ENCODE measurements at places on chromosomes 11 and 22.

GRCh38 chr11:60926500-60926899 lies 2.2 kb downstream of the TMEM132A start:
- DNase-seq: no peak

DNA sequence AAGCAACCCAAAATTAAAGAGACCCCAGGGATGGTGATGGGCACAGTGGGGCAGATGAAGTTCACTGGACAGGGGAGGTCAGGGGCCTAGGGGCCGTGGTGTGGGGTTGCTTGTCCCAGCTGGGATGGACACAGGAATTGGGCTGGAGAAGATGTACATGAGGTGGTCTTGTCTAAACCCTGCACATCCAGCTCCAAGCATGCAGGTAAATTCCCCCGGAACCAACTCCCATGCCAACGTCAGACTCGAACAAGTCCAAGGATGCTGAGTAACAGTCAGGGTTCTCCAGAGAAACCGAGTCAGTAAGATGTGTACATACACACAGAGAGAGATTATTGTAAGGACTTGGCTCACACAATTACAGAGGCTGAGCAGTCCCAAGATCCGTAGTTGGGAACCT lies 28.9 kb downstream of the TSPAN32 start:
- no peak for DNase-seq

- DNase-seq: no peak
Observed at GRCh38 chr11:62599901-62600300, 1.8 kb downstream of the MTA2 start.

GRCh38 chr11:8631395-8632118 lies 37.5 kb upstream of the STK33 start:
- no peak for DNase-seq

DNA sequence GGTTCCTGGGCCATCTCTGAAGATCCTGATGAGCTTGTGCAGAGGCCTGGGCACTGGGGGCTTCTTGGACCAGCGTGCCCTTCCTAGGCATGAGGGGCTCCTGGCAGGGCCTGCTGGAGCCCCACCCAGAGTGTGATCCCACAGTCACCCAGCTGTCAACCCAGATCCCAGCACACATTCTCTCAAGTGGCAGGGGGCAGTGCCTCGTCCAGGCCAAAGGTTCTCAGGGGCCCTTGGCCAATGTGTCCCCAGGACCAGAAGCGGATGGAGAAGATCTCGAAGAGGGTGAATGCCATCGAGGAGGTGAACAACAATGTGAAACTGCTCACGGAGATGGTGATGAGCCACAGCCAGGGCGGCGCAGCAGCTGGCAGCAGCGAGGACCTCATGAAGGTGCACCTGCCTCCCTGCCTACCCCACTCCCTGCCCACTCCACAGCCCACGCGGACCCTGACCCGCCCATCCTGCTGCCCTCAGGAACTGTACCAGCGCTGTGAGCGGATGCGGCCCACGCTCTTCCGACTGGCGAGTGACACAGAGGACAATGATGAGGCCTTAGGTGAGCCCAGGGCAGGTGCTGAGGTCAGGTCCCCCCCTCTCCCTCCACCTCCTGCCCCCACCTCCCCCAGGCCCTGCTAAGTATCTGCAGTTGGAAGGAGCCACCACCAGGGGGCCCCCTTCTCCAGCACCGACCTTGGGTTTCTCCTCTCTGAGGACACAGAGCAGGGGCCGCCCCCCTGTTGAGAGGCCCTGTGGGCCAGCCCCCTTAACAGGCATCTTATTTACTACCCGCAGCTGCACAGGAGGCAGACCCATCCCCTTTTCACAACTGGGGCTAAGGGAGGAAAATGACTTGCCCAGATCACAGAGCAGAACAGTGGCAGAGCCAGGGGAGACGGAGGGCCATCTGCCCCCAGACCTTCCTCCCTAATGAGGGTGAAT lies 14.7 kb downstream of the GGA1 start:
- DNase-seq: no peak

GRCh38 chr11:57087991-57088390 lies 93.8 kb upstream of the LRRC55 start:
- no peak for DNase-seq

- DNase-seq: no peak
Observed at GRCh38 chr11:102792604-102793003, 5.4 kb downstream of the MMP1 start.

DNA sequence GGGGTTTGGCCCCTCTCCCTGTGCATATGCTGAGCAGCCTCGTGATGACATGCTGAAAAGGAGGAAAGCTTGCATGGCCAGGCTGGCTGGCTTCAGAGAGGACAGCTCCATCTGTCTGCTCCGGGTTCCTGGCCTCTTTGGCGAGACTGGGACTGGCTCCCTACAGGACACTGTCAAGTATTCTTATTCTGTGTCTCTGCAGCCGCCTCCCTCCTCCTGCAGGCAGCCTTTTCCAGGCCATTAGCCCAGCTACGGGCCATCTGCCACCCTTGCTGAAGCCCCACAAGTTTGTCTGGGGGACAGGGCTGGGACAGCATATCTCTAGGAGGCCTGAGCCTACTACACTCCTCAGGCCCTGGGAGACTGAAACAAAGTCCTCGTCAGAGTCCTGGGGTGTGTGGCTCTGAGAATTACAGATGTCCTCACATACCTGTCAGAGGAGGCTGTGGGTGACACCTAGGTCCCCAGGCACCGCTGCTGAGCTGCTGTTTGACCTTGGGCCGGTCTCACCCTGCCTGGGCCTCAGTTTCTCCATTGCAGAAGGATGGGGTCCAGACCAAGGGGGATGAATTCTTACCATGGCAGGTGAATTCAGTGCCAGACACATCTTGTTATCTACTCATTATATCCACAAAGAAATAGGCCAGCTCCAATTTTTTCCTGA lies 11.0 kb downstream of the MRGPRG start:
- no peak for DNase-seq

Data from tibial artery (tissue), 4 donors.